WERI-Rb-1 (cell line): ENCODE measurements at places on chromosomes 2 and 18.

DNA sequence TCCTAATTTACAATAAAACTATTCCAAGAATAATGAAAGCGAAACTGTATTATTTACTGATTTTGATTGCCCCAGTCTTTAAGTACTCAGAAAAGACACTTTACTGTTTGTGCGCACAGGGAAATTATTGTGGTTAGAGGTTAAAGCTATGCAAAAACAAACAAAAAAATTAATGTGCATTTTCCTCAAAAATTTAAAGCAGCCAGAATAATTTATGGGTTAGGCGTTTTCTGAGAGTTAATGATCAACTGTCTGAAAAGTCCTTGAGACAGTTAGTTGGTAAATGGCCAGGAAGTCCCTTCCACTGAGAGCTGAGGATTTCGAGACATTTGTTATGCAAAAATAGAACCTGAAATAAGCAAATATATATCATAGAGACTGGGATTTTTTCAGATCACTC is 143.3 kb downstream of the IRS1 start:
- no peak for DNase-seq

DNA sequence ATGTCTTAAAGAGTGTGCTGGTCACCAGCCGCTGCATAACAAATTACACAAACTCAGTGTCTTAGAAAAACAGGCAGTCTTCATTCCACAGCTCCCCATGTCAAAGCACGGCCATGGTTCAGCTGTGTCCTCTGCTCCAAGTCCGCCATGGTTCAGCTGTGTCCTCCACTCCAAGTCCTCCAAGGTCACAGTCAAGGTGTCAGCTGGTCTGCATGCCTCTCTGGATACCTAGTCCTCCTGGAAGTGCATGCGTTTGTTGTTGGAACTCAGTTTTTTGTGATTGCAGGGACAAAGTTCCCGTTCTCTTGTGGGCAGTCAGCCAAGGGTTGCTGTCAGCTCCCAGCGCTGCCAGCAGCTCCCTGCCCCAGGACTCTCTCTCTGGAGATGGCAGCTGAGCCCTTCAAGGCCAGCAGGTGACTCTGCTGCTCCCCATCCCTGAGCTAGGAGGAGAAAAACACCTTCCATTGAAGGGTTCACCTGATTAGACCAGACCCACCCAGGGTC is 304.0 kb upstream of the MYT1L start:
- DNase-seq, result no peak

DNA sequence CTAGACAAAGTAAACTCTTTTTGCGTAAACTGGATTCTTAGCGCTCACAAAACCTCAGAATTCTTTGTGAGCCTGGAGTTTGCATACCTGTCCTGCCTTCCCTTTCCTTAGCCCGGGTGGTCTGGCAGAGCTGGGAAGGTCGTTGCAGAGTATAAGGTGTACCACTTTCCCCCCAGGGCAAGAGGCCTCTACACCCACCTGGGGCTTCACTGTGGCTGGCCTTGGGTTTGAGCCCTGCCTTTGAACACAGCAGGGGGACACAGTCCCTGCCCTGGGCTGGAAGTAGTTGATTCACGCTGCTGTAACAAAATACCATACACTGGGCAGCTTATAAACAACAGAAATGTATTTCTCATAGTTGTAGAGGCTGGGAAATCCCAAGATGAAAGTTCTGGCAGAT is 133.9 kb downstream of the B3GNT2 start:
- DNase-seq, result no peak

DNA sequence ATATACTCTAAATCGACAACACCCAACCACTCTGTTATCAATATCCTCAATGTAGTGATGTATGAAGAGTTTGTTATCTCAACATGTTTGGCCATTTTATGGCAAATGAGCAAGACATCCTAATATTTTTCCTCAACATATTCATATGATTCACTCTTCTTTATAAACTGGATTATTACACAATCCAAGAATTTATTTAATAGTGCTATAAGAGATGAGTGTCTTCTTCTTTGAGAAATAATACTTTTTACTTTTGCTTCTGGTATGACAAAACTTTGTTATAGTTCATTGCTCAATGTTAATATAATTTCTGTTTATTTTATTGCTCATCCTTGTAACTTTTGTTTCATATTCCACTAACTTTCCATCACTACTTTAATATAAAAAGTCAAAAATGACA is 44.3 kb downstream of the SCN9A start:
- no peak for DNase-seq

DNA sequence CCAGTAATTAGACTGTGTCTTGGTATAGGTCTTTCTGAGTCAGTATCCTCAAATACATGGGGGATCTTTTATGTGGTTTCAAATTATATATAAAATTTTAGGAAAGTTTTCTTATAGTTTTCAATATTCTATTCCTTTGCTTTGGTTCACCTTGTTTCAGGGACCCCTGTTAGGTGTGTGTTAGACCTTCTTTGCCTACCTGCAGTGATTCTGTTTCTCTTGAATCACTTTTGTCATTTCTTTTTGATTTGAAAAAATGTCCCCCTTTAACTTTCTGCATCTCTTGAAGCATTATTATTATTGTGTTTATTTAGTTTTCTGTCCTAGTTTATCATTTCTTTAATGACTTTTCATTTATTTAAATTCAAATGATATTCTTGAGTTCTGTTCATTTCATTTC is 98.7 kb downstream of the FHOD3 start:
- DNase-seq, result no peak

DNA sequence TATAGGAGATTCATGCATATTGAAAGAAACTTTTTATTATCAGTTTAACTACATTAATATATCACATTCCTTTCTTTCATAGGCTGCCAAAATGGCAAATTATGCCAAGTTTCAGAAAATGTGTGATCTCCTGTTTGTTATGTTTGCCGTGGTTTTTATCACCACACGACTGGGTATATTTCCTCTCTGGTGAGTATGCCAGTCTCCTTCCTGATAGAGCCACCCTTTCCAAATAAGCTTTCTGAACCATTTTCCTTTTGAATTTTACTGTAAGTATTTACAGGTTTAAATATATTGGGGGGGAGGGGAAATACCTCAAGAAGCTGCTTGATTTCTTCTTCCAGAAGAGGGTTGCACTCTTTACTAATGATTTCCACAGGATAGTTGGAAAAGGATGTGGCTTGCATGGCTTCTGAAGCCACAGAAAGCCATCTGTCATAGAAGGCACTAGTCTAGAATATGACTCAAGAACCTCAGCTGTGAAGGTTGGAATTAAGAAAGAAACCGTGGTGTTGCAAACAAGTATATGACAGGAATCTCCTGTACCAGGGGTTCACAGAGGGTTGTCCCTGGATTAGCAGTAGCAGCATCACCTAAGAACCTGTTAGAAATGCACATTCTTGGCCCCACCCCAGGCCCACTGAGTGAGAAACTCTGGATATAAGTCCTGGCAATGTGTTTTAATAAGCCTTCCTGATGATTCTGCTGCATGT is 84.5 kb upstream of the NOSTRIN start:
- DNase-seq, result no peak

GRCh38 chr2:240597419-240598181 is 11.1 kb downstream of the CAPN10 start:
- DNase-seq, result peak; percentile 5

DNA sequence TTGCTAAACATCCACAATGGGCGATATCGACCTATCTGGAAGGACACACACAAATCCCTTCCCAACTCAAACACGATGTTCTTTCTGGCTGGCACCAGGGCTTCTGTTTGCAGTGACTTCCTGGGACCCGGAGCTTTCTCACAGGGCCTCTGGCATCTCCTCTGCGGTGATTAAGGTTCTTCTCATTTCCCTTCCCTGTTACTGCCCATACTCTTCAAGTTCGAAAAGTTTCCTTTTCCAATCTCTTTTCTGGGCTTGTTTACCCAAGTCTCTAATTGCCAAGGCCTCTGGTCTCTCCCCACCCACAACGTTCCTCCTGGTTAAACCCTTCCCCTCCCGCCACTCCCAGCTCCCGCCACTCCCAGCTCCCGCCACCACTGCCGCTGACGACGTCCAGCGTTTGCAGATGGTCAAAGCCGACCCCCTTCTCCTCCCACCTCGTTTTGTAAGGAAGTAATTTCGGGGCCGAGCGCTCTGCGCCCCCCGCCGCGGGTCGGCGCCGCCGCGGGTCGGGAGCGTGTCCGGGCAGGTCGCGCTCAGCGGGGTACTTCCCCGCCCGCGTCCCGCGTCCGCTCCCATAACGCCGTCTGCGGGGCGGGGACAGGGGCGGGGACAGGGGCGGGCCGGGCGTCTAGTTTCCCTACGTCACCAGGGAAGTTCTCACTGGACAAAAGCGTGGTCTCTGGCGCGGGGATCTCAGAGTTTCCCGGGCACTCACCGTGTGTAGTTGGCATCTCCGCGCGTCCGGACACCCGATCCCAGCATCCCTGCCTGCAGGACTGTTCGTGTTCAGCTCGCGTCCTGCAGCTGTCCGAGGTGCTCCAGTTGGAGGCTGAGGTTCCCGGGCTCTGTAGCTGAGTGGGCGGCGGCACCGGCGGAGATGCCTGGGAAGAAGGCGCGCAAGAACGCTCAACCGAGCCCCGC is at the start of gene PMAIP1:
Gene PMAIP1, plus strand, starts transcription at position 699 of the 924 bp plus-strand sequence. Its CDS starts 182 bp downstream, at position 881.
- DNase-seq, result peak; percentile 94

GRCh38 chr2:69405306-69405705 is 18.3 kb upstream of the GFPT1 start:
- no peak for DNase-seq

- no peak for DNase-seq
Measured at GRCh38 chr2:13524492-13524891, 807.8 kb downstream of the TRIB2 start.

GRCh38 chr2:174281736-174282135 is 33.4 kb upstream of the OLA1 start:
- no peak for DNase-seq

DNA sequence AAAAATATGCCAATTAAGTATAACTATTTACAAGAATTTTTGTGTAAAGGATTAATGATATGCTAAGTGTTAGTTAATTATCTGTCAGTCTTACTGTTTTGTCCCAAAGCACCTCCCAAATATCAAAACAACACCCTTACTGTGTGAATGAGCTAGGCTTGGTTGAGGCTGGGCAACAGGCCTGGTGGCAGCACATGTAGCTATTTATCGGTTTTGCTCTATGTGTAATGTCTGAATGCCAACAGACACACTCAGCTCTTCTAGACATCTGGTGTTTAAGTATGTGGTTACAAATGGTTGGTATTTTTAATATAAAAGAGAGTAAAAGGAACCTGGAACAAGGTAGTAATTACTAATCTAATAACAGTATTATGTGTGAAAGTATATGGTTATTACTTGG is 175.3 kb downstream of the RAB3GAP1 start:
- no peak for DNase-seq

DNA sequence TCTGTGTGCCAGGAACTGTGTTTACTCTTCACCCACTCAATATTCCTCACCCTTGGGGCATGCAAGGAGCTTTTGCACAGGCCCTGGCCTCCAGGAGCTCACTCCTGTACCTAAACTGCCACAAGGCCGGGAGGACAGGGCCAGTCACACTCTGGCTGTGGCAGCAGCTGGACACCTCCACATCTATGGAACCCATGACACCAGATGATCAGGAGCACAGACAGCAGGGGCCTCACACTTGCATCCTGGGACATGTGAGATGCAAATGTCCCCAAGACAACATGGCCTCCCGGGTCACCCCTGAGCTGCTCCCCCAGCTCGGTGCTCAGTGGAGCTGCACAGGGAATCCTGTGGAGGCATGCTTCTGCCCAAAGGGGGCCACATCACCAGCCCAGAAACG is 61.8 kb upstream of the SLC66A3 start:
- DNase-seq, result no peak

GRCh38 chr2:231336700-231337099 is 58.8 kb upstream of the B3GNT7 start:
- no peak for DNase-seq

- no peak for DNase-seq
Measured at GRCh38 chr18:56286775-56287325, 351.5 kb downstream of the TXNL1 start.

- no peak for DNase-seq
Measured at GRCh38 chr18:47286776-47287410, 35.4 kb upstream of the SKOR2 start.

DNA sequence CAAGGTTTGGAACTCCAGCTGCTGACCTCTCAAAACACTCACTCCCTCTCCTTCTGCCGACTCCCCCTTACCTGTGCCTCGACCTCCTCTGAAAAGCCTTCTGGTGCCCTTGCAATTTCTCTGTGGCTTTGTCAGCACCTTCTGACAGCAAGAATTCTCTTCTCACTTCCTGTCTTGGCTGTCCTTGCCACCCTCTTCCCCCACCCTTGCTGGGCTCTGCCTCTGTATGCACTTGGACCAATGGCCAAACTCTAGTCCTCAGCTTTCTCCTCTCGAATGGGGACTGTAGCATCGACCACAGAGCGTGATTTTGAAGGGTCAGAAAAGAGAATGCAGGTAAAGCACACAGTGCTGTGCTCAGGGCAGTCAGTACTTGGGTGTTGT is 99.0 kb downstream of the HS1BP3 start:
- no peak for DNase-seq

DNA sequence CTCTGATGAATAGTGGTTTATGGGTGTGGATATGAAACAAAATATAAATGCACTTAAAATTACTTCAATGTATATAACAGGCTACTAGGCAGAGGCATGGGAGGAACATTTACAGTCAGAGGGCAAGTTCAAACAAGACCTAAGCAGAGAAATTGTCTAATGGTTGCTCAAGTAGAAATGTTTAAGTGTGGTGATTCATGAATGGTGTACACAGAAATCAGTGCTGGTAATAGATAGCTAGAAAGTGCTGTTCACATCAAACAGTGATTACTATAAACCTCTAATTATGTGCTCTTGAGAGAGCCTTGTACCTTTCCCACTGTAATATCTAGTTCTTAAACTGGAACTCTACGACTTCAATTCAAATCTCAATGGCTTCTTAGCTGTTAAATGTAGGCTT is 485.1 kb downstream of the NRXN1 start:
- DNase-seq, result no peak

DNA sequence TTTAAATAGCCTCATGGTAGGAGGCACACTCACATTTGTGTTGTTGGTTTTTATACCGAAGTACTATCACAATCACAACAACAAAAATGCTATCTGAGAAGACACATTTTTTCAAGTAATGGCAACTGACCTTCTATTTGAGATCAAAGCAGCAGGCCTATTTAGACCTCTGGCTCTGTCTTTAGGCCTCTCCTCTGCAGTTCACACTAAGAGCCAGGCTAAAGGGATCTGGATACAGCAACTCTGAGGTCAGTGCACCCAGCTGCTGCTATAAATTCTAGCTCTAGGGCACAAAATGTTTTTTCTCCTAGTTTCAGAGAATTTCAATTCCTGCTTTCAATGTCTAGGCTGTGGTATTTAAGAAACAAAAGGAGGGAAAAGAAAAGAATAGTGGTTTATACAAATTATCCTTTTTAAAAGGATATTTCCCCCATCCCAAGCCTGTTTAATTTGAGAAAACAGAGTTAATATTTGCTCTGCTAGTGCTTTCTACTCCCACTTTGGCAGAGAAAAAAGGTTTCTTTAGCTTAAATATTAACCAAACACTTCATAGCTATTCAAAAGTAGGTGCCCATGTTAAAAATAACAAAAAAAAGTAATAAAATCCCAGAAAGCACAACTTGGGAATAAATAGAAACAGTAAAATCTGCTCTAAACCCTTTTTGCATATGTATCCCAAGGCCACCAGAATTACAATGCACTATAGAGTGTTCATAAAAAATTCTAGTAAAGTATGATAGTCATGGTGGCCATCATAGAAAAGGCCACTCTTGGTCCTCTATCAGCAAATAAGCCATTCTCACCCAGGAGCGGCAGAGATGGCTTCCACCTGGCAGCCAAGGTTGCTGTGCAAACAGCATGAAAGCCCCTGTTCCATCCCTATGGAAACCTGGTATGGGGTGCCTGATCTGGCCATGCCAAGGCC is 293.6 kb upstream of the SESTD1 start:
- no peak for DNase-seq
